ENCODE measurements at places on chromosomes 11 and 22.

- no peak for DNase-seq
Observed at GRCh38 chr11:120295099-120295498, 30.0 kb upstream of the TLCD5 start.

DNA sequence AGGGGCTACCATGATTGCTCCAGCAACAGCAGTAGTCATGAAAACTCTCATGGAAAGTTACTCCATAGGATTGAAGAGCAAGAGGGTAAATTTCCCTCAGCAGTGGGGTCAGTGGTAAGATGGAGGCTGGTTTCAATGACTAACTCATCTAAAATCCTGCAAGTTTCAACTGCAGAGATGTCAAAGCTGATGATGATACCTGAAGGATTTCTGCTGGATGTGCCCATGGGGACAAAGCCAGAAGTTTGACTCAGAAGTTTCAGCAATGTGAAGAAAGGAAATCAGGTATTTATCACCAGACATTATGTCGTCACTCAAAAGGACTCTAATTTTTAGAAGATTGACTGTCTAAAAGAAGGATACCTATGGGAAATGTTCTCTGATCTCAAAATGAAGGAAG, 29.1 kb downstream of the RAB38 start:
- DNase-seq: no peak

GRCh38 chr11:134228625-134229024, 4.2 kb downstream of the VPS26B start:
- peak; percentile 46 for DNase-seq

GRCh38 chr11:110988671-110989070, 256.9 kb upstream of the POU2AF2 start:
- DNase-seq: no peak

DNA sequence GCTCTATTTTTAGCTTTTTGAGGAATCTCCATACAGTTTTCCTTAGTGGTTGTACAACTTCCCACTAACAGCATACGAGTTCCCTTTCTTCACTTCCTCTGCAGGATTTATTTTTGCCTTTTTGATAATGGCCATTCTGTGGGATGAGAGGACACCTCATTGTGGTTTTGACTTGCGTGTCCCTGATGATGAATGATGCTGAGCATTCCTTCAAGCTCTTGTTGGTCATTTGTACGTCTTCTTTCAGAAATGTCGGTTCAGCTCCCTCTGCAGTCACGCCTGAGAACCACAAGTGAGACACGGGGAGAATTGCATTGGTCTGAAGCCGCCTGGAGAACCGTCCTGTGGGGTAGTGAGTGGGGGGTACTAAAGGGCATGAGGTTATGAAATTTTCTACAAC, 2.0 kb upstream of the KRTAP5-10 start:
- no peak for DNase-seq

- DNase-seq: no peak
Observed at GRCh38 chr11:3216027-3216525, 2.5 kb downstream of the MRGPRG start.

GRCh38 chr11:112541140-112542046, 280.7 kb upstream of the PLET1 start:
- DNase-seq: no peak

DNA sequence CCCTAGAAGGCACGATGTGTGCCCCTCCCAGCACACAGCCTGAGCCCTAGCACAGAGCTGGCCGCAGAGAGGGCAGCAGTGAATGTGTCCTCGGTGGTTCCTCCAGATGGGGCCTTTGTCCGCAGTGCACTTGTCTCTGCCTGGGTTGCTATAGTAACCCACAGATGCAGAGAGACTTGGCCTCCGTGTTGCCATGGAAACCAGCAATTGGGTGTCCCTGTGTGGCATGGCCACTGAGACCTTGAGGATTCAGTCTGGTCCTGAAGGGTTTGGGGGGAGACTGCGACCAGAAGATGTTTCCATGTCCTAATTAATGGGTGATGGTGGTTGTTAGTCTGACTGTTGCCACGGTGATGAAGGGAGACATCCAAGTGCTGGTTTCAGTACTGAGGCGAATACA, 42.6 kb upstream of the TUB start:
- DNase-seq: no peak

GRCh38 chr11:132300283-132300682, 929.9 kb downstream of the NTM start:
- DNase-seq: no peak

DNA sequence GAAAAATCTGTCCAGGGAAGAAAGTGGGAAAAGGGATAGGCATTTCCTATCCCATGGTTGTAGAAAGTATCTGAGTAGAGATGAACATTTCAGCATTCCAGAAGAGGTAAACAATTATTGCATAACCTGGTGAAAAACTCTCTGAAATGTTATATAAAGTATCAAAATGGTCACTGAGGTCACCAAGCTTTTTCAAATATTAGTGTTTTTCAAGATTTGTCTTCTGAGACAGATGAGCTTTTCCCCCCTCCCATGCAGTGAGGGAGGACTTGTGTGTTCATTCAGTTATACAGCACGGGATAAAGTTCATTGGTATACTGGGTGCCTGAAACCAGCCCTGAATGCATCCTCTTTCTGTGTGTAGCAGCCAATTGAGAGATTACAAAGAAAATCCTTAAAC, 1.9 kb upstream of the DEPDC7 start:
- no peak for DNase-seq

- DNase-seq: no peak
Observed at GRCh38 chr22:42470366-42471082, 38.3 kb upstream of the NFAM1 start.

DNA sequence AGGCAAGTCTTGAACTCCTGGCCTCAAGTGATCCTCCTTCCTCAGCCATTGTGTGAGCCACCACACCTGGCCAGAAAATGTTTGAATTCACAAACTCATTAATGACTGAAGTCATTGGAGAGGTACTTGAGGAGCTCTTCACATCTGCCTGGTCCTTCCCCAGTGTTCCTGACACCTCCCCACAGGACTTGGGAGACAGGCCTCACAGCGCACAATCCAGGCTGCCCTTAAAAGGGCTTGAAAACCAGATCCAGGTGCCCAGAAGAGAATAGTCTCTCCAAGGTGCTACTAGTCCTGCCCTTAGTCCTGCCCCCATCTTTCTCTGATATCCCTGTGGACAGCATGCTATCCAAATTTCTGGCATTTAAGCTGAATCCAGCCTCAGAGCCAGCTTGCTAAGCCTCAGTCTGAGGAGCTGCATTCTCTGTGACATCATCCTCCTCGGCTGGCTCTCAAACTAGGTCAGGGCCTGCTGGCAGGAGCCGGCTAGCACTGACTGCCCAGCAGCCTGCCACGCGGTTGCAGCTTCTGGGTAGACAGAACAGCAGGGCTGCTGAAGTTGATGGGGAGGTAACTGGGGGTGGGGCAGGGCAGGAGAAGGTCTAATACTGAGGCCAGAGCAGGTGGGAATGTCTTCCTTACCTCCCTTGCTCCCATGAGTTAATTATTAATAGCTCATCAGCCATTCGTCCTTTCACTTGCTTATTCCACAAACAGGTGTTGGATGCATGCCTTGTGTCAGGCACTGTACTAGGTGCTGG, 35.3 kb upstream of the NECTIN1 start:
- no peak for DNase-seq

DNA sequence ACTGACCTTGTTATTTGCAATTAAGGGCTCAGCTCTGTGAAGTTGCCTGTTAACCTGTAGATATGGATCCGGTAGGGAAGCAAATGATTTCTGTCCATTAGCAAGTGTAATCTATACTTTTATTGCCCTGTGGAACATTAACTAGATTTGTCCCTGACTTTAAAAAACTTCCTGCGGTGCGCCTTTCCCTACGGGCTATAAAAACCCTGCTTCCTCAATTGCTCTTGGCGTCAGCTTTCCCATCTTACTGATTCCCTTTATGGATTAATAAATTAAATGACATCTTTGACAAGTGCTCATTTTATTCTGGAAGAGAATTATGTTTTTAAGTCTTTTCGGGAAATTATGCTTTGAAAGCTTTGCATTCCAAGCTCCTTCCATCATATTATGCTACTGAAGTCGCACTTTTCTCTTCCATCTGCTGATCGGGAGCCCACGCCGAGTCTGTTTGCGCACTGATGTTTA, 18.3 kb upstream of the CLMP start:
- no peak for DNase-seq

DNA sequence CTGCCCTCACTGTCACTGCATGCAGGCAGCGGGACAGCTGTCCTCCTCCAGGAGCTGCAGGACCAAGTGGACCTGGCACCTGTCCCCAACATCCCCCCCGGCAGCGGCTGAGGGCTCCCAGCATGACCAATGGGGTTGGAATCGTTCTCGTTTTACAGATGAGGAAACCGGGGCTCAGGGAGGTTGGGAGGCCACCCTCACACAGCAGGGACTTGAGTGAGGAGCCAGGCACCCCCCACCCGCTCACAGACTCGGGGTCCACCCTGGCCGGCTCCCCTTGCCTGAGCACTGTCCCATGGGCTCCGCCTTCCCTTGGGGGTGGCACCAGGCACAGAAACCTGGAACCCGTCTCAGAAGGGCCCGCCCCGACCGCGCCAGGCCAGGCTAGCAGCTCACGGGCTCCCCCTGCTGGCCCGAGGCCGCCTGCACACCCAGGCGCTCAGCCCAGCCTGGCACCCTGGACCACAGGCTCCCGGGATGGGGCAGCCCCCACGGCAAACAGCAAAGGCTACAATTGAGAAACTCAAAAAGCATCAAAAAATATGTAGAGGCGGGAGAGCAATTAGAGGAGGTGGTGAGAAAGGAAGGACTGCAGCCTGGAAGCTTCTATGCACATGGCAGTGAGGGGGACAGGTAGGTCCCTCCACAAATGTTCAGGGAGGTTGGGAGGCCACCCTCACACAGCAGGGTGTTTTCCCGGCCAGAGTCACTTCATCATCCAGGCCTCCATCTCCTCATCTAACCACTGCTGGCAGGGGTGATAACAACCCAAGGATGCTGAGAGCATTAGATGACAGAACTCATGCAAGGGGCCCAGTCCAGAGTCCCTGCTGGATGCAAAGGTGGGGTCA, 12.8 kb downstream of the MACROD1 start:
- no peak for DNase-seq

GRCh38 chr22:19800761-19801244, 40.2 kb downstream of the TBX1 start:
- DNase-seq: no peak

- no peak for DNase-seq
Observed at GRCh38 chr11:103547024-103547423, 437.8 kb downstream of the DYNC2H1 start.

DNA sequence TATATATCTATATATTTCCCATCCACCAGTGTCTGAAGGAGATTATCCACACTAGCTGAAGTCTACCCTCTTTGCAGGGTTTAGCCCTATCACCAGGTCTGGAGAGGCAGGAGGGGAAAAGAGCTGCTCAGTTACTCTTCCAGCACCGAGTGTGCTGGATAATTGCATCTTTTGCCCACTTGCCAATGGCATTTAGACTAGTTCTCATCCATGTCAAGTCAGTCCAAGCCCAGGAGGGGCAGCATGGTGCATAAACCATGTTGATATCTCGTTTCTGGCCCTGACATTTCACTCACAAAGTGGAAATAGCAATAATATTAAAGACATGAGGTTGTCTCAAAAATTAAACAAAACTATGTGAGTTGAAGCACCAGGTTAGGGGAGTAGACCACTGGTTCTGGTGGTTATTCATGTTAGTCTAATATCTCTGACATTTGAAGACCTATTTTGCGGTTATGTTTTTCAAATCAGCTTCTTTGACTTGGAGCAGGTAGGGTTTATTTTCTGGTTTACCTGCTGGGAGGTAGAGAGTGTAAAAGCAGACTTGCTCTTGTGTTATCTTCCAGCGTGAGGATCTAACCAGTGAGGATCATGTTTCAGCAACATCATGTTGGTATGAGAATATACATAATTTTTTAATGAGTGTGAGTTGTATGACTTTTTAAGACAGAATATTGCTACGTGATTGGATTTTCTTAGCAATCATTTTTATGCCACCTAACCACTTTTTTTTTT, 273.2 kb upstream of the KIRREL3 start:
- DNase-seq: no peak

DNA sequence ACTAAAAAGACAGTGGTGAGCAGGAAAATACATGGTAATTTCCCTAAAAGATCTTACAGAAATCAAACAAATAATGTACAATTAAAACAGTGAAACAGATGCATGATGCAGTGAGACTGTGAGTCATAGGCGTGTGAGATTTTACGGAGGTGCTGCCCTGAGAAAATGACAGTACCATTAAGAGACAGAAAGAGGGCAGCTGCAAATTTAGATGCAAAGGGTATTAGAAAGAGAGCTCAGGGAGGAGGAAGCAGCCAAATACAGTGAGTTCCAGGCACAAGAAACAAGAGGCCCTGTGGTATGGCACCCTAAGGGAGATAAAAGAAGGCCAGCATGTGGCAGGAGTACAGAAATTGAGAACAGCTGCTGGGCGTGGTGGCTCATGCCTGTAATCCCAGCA, 88.5 kb upstream of the FIBIN start:
- peak; percentile 15 for DNase-seq

DNA sequence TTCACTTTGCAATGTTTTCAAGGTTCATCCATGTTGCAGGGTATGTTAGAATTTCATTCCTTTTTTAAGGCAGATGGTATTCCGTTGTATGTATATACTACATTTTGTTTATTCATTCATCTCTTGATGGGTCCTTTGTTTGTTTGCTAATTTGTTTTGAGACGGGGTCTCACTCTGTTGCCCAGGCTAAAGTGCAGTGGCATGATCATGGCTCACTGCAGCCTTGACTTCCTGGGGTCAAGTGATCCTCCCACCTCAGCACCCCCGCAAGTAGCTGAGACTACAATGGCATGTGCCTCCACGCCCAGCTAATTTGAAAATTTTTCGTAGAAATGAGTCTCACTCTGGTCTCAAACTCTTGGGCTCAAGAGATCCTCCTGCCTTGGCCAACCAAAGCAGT, 6.2 kb downstream of the UVRAG start:
- DNase-seq: no peak

DNA sequence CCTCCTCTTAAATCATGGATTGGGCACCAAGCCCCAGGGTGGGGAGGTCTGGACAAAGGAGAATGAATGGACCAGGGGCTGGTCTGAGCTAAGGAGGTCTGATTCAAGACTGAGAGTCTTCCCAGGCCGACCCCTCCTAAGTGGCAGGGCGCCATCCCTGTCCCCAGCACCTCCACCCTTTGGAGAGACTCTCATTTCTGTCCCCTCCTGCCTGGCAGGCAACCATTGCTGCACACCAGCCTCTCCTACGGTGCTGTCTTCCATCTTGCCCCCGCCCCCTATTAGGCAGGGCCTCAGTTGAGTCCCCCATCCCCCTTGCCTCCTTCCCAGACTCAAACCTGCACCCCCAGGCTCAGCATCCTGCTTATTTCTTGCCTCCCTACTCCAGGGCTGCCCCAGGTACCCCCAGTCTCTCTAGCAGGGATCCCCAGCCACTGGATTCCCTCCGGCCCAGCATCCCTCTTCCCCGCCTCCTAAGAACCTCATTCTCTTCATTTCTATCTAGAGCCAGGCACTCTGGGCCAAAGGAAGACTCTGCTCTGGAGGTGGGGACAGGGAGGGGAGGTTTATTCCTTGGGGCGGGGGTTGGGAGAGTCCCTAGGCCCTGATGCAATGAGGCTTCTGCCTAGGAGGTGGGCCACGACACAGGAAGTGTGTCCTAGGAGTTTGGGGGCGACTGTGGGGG, 1.7 kb upstream of the RCOR2 start:
- no peak for DNase-seq

DNA sequence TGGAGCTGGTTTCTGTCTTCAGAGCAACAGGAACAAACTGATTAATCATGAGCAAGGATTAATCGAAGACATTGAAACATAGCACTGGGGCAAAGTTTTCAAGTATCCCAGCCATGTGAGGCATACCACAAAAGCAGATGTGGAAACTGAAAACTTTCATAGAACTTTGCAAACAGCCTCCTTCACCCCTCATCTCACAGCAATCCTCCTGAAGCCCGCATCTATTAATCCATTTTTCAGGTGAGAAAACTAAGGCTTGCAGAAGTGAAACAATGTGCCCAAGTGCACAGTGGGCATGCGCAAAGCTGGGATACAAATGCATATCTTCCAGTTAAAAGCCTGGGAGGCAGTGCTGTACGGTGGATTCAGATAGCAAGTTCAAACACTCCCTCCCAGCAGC, 58.6 kb upstream of the HMGXB4 start:
- DNase-seq: no peak

Measured in BJ (cell line).